Islet precursor cell (in vitro differentiated cells): ENCODE measurements at places on chromosomes 4 and X.

DNA sequence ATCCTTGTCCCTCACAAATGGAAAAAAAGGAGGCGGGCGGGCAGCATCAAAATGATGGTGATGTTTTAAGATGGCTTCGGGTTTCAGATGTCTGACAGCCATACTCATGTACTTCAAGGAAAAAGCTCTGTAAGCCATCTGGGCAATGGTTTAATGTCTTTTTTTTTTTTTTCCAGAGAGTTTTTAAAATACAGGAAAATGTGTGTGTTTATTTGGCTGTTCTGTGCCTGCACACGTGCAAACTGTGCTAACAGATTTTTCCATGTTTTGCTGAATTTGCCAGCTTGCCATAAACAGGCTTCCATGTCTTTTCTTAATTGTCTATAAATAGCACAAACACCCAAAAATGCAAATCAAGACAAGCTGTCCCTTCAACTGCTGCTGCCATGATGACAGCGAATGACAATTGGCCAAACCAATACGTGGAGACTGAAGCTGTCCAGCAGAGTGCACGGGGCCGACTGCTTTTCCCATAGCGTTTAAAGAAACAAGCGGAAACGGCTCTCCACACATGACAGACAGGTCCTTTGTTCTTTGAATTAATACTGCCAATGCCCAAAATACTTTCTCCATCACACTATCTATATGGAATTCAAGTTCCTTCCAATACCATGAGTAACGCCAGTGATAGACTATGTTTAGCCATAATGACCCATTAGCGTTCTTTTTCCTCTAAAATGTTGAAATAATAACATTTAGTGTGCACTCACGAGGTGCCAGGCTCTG lies 35.7 kb downstream of the AFAP1 start:
- DNase-seq = no peak

DNA sequence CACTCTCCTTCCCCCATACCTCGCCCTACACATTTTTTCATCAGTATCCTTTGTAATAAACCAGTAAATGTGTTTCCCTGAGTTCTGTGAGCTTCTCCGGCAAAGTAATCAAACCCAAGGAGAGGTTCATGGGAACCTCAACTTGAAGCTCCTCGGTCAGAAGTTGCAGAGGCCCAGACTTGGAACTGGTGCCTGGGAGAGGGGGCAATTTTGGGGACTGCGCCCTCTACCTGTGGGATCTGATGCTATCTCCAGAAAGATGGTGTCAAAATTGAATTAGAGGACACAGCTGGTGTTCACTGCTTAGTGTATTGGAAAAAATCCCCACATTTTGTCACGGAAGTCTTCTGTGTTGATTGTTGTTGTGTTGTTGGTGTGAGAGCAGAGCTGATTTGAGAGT lies 70.6 kb downstream of the ATP11C start:
- no peak for DNase-seq

- no peak for DNase-seq
Measured at GRCh38 chr4:108937066-108937465, 174.2 kb upstream of the ETNPPL start.

DNA sequence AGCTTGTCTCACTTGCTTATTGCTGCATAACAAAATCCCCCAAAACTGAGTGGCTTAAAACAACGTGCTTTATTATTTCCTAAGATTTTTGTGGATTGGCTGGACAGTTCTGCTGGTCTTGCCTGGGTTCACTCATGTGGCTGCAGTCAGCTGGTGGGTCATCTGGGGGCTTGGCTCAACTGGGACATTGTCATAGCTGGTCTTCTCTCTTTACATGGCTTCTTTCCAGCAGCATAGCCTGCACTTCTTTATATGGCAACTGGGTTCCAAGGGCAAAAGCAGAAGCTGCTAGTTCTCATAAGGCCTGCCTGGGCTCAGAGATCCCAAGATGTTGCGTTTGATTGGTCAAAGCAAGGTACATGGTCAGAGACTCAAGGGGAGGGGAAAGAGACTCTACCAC lies 33.7 kb upstream of the STAG2 start:
- no peak for DNase-seq

- no peak for DNase-seq
Measured at GRCh38 chr4:55989766-55990165, 41.0 kb downstream of the CEP135 start.

DNA sequence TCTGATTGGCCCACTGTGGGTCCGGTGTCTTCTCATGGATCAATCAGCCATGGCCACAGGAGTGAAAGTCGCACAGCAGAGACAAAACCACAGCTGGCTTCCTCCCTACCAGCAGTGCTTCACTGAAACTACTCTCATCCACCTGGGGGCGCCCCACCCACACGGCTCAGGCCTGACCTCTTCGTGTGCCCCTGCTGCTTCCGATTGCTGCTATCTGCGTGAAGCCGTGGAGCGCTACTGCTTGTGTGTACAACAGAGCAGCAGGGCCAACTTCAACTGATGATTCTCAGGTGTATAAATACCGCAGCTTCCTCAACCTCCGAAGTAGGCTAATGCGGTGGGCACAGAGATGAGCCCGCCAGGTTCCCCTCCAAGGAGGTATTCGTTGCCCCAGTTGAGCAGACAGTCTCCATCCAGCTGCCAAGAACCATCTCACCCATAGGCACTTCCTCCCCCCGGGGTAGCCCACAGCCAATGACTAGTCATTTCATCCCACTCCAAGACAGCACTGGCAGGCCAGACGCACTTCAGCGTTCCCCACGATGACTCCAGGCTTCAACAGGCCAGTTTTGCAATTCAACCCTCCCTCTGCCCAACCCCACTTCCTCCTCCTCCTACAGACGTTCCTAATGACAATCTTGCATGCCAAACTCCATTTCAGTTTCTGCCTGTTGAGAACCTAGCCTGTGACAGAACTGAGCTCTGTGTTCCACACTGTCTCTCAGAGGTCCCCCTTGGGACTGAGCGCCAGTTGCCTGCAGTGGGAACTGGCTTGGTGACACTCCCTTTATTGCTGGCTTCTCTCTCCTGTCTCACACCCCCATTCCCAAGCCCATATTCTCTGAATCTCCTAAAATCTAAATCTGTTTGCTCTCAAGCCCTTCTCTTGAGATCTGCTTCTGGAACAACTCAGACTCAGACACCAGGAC lies 41.3 kb upstream of the ATP6AP2 start:
- DNase-seq = peak; percentile 85

- DNase-seq = no peak
Measured at GRCh38 chr4:169060391-169061091, 50.5 kb upstream of the CBR4 start.

GRCh38 chr4:166996216-166996615 lies 238.1 kb downstream of the SPOCK3 start:
- no peak for DNase-seq

DNA sequence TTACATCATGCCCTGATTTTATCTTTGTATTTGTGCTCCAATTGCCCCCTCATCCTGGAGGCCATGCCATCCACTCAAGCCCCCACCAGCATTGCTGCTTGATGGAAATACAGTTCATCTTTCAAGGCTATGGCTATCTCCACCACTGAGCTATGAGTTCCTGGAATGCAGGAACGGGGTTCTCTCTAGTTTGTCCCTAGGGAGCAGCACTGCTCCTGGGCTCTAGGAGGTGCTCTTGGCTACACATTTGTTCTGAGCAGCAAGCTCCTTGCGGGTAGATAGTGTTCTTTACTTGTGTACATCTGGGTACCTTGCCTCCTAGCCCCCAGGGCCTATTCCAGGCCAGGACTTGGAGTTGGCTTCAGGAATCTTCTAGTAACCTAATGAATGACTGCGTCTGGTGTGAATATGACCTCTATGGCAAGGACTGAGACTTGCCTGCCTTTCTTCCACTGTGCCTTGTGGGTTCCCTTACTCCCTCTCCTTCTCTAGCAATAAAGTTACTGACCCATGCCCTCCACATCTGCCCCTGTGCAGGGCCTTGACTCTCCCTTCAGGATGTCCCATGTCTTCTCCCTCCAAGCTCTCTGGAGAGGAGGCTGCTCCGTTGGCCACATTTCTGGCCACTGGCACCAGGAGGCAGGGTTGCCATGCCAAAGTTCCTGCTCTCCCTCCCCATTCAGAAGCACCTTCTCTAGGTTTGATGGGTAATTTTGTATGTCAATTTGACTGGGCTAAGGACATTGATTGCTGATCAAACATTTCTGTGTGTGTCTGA lies 7.6 kb downstream of the CITED1 start:
- DNase-seq = no peak

- no peak for DNase-seq
Measured at GRCh38 chr4:35229021-35229420, 1015.3 kb downstream of the ARAP2 start.

DNA sequence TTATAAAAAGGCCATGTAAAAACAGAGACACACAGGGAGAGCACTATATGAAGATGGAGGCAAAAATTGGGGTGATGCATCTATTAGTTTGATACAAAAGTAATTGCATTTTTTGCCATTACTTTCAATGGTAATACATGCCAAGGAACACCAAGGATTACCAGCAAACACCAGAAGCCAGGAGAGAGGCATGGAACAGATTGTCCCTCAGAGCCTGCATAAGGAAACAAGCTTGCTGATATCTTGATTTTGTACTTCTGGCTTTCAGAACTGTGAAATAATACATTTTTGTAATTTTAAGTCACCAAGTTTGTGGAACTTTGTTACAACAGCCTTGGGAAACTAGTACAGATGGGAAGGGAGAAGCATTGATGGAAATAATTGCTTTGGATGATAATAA lies 45.6 kb upstream of the BOD1L1 start:
- DNase-seq = no peak

- no peak for DNase-seq
Measured at GRCh38 chrX:134718966-134719317, 60.7 kb upstream of the PLAC1 start.

DNA sequence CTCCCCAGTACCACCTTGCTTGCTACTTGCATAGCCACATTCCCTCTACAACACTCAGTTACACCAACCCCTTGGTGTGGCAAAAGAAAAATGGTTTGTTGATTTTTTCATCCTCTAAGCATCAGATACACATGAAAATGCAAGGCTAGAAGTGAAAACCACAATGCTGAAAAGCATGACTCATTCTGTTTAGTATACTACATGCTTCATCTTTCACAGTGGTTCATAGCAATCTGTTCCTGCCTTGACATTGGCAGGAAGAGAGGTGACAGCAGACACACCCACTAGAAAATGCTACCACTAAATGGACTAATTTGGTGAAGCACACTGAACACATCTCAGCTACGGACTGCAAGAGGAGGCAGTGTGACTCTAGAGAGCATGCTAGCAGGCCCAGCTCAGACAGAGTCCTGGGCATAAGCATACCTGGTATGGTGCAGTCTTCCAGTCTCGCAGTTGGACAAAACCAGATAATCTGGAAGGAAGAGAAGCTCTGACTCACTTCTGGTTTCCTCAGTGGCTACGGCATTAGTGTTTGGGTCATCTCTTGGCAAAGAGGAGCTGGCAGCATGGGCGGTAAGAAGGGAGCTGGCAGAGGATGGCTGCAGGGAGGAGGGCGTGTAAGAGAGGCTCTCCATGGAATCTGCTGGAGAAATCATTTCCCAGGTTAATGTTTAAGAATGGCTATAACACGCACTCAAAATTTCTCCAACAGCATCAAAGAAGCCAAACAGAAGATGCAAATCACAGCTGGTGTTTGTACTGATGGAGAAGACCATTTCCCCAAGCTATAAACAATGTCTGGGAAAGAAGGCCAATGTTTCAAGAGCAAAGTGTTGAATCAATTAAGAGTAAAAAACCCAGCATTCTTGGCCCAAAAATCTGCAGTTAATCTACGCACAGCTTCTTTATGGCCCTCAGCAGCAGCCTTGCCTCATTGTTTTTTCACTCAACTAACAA lies 37.8 kb downstream of the GAB3 start:
- no peak for DNase-seq

DNA sequence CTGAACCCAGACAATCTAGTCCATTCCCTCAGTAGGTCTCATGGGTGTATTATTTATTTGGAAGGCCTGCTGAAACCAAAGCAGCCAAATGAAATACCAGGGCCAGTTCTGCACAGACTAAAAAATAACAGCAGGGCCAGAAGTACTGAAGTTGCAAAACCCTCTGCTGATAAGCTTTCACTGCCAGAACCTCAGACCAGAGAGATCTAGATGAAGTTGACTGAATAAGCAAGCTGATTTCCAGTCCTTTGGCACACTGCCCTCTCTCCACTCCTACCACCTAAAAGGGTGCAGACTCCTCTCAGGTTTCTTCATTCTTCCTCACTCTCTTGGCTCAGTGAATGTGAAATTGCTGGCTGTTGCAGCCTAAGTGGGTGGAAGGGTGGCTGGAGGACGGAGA lies 276.7 kb upstream of the KLF3 start:
- no peak for DNase-seq

GRCh38 chrX:16185725-16186136 lies 18.4 kb downstream of the MAGEB17 start:
- peak; percentile 89 for DNase-seq

GRCh38 chrX:18931972-18932371 lies 51.9 kb downstream of the PHKA2 start:
- no peak for DNase-seq

GRCh38 chrX:38205039-38205438 lies 15.6 kb downstream of the SRPX start:
- DNase-seq = no peak

DNA sequence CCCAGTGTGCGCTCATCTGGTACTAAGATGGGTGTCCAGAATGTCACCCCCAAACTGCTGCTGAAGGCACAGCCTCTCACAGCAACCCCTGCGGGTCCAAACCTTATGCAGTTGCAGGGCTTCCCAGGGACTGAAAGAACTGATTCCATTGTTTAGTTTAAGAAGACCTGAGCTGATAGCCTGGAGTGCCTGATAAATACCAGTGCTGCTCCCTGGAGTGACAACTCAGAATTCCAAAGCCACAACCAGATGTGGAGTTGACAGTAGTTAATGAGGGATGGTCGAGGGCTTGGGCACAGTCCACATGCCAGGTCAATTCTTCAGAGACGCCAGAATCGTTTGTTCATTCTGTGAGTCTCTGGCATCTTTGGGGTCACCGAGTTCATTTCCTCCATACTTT lies 71.2 kb downstream of the LNX1 start:
- DNase-seq = peak; percentile 75

DNA sequence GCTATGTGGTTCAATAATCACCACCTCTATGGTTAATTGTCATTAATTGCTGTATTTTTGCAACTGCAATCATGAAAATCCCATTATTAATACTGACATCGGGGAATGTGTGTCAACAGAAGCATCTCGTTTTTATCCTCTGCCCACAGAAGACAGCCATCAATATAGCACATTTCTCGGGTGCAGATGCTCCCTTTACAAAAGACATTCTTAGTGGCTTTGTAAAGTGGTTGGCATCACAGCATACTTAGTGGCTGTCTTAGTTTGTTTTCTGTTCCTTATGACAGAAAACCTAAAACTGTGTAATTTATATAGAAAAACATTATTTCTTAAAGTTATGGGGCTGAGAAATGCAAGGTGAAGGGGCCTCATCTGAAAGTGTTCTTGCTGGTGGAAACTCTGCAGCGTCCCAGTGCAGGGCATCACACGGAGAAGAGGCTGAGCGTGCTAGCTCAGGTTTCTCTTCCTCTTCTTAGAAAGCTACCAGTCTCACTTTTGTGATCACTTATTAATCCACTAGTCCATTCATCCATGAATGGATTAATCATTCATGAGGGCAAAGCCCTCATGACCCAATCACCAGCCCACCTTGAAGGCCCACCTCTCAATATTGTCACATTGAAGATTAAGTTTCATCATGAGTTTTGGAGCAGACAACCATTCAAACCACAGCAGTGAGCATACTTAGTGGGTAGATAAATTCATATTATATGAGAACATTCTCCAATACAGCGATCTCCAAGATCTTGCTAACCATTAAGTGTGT lies 1067.7 kb upstream of the PABPC4L start:
- DNase-seq = no peak
